CD4-positive, CD25-positive, alpha-beta regulatory T cell (primary cell): ENCODE measurements at places on chromosomes 3 and 15.

GRCh38 chr3:55963601-55964000 is 476.5 kb upstream of the WNT5A start:
- no peak for DNase-seq

DNA sequence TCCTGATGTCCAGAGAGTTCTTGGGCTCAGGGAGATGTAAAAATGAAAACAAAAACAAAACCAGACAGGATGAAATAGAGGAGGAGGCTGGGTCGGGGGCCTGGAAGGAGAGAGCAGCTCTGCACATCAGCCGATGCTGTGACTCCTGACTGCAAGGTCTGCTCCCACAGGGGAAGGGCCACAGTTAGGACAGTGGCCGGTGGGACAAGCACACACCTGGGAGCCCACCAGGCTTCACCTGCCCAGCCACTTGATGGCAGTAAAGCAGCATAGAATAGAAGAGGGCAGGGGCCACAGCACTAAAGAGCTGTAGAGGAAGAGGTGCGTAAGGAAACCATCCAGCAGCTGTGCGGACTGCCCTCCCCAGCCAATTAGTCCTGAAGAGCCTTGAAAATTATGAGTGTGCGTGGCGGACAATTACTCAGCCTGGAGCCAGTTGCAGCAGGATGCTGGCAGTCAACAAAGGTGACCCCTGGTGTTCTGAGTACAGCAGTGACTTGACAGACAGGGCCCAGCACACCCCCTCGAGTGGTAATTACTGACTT is 29.8 kb downstream of the ALS2CL start:
- DNase-seq = peak; percentile 26

- peak; percentile 11 for DNase-seq
Measured at GRCh38 chr3:150925751-150926201, 20.5 kb upstream of the MINDY4B start.

GRCh38 chr3:167198949-167199600 is 181.0 kb downstream of the ZBBX start:
- DNase-seq = no peak

- no peak for DNase-seq
Measured at GRCh38 chr3:8095724-8096123, 405.9 kb upstream of the LMCD1 start.

- DNase-seq = no peak
Measured at GRCh38 chr3:62246094-62246493, 127.3 kb downstream of the FEZF2 start.

DNA sequence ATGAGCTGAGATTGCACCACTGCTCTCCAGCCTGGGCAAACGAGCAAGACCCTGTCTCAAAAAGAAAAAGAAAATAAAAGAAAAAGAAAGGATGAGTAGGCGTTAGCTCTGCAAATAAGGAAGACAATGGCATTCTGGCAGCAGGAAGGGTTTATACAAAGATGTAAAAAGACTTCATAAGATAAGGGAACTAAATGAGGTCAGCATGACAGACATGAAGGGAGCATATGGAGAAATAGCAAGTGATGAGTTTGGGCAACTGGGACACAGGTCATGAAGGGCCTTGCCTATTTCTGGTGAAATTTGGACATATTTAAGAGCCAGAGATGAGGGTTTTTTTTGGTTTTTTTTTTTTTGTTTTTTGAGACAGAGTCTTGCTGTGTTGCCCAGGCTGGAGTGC is 24.5 kb downstream of the TMEM266 start:
- DNase-seq = no peak

- DNase-seq = no peak
Measured at GRCh38 chr3:37532168-37532567, 329.5 kb upstream of the CTDSPL start.

- DNase-seq = no peak
Measured at GRCh38 chr3:189748046-189748445, 116.9 kb downstream of the TP63 start.

GRCh38 chr15:66025972-66026371 is 156.7 kb downstream of the RAB11A start:
- DNase-seq = no peak

DNA sequence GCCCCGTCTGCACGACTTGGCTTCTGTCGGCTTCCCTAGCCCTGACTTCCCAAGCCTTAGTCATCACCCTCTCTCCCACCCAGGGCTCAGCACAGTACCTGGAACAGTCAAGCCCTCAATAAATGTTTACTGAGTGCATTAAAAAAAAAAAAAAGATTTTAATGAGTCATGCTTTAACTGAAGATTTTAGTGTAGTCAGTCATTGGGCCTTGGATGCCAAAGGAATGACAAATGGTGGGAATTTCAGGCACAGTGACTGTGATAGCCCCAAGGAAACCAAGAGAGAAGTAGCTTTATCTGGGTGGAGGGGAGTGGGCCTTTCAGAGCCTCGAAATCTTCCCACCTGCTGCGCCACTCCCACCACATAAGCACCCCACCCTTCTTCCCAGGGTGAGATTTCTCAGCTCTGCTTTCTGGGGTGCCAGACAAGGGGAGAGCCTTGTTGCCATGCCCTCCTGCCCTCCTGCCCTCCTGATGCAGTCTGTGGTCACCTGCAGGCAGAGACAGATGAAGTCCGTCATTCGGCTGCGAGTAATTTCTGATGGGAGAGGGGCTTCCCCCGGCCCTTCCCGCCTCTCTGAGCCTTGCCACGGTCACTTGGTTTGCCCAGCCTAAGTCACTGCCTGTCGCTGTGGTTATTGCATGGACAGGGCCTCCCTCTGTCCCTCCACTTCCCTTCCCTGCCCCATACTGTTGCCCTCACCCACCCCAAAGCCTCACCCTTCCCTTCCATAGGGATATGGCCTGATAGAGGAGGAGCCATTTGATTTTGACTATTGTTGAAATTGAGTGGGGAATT is 41.8 kb downstream of the SMAD3 start:
- DNase-seq = no peak

- no peak for DNase-seq
Measured at GRCh38 chr3:127209155-127209839, 16.4 kb downstream of the PRR23E start.

GRCh38 chr3:195236076-195236798 is 34.7 kb downstream of the XXYLT1 start:
- no peak for DNase-seq

- peak; percentile 18 for DNase-seq
Measured at GRCh38 chr3:12553921-12554391, 2.9 kb upstream of the MKRN2 start.

GRCh38 chr15:45448066-45448915 is 69.9 kb upstream of the GATM start:
- DNase-seq = no peak

- peak; percentile 72 for DNase-seq
Measured at GRCh38 chr3:25648107-25648535, 16.6 kb downstream of the TOP2B start.
